HepG2 (cell line): ENCODE measurements at places on chromosomes 5 and 9.

- peak; percentile 20 for DNase-seq
Measured at GRCh38 chr9:37760416-37761161, 7.0 kb downstream of the TRMT10B start.

- DNase-seq = peak; percentile 72
Measured at GRCh38 chr9:97980918-97981845, 2.0 kb upstream of the ANP32B start.

GRCh38 chr5:96785326-96786109 lies 22.2 kb downstream of the ERAP1 start:
- no peak for DNase-seq

GRCh38 chr9:135095470-135096407 lies 8.3 kb downstream of the OLFM1 start:
- DNase-seq = no peak

DNA sequence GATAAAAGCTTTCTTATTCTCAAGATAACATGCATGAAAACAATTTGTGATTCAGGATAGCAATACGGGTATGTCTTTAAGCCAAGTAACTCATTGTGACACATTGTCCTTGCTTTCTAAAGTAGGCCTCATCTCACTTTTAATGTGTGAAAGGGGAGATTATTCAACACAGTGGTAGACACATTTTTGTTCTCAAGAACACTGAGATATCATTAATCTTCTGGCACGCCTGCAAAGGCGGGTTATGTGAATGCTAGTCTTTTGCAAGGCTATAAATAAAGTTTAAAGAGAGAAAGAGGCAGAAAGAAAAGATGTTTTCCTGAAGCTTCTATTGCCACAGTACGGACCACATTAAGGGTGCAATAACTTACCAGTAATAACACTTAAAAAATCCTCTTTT lies 181.8 kb upstream of the MEF2C start:
- DNase-seq = no peak

DNA sequence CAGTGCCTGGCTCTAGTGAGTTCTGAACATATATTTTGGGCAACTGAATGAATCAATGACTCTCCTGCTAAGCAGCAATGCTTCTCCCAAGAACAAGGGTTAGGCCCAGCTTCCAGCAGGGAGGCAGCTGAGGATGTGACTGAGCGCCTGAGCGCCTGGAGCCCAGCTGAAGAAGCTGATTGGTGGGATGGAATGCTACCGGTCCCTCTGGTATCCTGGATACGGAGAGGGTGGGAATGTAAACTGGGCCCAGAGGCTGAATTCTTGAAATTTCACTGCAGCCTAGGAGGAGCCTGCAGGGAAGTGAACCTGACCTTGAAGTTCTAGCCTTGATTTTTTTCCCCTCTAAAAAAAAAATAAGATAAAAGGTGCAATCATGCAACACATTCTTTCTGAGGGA lies 43.2 kb downstream of the WWC1 start:
- DNase-seq = no peak

- DNase-seq = no peak
Measured at GRCh38 chr9:70406434-70406862, 8.0 kb downstream of the KLF9 start.

- no peak for DNase-seq
Measured at GRCh38 chr9:115367321-115367720, 249.4 kb upstream of the TNC start.

GRCh38 chr9:95213117-95213516 lies 104.4 kb downstream of the FANCC start:
- DNase-seq = no peak

DNA sequence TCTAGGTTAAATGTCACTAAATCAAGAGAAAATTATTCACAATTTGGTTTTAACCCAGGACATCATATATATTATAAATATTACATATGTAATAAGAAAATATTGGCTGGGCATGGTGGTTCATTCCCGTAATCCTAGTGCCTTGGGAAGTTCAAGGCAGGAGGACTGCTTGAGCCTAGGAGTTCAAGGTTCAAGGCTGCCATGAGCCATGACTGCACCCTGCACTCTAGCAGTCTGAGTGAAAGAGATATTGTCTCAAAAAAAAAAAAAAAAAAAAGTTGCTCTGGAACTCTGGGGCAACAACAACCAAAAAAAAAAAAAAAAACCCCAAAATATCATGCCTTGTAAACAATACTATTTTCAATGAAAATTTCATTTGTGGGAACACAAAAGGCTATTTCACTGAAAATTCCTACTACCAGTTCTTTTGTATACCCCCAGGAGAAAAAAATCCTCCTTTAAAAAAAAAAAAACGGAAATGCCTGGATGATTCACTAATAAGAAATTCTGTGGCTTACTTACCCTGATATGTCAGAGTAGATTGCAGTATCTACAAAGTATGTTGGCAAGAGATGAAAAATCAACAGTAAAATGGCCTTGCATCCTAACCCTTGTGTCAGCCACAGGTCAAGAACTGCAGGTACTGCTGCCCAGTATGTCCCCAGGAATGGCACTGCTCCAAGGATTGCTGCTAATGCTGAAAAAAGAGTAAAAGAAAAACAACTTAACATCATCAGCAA lies 22.6 kb upstream of the CTNNAL1 start:
- peak; percentile 90 for DNase-seq

DNA sequence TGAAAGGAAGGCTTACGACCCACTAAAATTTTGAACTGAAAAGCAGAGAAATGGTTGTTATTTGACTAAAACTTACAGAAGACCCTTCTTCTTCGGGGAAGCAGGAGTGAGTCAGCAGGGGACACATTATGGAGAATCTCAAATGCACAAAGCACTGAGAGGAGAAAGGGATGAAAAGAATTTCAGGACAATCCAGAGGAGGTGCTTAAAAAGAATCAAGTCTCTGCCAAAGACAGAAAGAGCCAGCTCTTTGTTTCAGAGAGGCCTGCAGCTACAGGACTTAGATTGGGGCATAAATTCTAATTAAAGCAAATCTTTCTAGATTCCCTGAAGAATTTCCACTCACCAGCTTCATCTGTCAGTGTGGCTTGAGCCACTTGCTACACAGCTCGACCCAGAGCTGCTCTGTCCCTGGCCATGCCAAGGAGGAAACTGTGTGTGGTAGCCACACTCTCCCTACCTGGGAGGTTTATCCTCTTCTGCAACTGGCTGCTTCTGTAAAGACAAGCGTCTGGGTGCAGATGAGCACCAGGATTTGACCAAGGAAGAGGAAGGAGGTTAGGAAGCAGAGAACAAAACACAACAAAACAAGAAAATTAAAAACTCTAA lies 89.9 kb downstream of the SEMA5A start:
- no peak for DNase-seq

DNA sequence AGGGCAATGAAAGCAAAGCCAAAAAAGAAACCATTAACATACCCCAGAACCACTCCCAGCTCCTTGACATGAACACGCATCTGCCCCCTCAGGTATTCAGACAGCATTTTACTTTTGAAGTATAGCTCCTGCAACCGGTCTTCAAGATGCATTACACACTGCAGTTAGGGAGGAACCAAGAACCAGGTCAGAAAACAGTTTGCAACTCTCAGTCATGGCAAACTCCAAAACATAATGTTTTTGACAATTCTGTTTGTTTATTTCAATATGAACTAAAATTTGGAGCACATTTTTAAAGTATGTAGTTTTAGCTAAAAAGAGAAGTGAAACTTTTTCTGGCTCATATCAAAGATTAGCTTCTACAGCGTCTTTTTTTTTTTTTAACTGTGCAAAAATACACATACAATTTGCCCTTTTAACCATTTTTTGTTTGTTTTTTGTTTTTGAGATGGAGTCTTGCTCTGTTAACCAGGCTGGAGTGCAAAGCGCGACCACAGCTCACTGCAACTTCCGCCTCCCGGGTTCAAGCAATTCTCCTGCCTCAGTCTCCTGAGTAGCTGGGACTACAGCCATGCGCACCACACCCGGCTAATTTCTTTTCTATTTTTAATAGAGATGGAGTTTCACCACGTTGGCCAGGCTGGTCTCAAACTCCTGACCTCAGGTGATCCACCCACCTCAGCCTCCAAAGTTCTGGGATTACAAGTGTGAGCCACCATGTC lies 12.2 kb upstream of the RAPGEF6 start:
- DNase-seq = no peak

DNA sequence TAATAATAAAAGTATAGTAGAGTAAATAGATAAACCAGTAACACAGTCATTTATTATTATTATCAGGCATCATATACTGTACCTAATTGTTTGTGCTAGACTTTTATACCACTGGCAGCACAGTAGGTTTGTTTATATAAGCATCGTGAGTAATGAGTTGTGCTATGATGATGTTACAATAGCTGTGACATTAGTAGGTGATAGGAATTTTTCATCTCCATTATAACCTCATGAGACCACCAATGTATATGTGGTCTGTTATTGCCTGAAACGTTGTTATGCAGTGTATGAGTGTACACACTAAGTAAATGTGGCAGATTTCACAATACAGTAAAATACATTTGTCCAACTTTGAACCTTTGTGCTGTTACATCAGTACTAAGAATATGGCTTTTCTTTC lies 72.7 kb upstream of the SPATA31D4 start:
- no peak for DNase-seq

DNA sequence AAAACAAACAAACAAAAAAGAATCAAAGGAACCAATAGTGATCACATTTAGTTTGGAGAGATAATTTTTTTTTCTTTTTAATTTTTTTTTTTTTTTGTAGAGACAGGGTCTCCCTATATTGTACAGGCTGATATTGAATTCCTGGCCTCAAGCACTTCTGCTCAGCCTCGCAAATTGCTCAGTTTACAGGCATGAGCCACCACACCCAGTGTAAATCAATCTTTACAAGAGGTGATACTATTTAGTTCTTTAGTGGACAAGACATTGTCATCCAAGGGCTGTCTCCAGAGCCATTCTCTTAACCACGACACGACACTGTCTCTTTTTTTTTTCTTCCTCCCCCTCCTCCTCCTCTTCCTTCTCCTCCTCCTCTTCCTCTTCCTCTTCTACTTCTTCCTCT lies 29.6 kb downstream of the ERAP2 start:
- no peak for DNase-seq

DNA sequence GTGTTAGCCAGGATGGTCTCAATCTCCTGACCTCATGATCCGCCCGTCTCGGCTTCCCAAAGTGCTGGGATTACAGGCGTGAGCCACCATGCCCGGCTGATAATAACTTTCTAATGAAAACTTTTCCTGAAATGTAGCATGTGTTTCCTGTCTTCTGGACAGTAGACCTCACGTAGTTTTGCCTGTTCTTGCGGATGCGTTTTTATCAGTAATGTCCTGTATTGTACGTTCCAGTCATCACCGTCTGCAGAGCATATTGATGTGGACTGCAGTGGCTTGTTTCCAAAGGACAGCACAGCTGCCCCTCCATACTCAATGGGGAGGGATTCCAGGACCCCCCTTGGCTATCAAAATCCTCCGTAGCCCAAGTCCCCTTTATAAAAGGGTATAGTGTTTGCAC lies 12.8 kb downstream of the EXOC3 start:
- DNase-seq = no peak

DNA sequence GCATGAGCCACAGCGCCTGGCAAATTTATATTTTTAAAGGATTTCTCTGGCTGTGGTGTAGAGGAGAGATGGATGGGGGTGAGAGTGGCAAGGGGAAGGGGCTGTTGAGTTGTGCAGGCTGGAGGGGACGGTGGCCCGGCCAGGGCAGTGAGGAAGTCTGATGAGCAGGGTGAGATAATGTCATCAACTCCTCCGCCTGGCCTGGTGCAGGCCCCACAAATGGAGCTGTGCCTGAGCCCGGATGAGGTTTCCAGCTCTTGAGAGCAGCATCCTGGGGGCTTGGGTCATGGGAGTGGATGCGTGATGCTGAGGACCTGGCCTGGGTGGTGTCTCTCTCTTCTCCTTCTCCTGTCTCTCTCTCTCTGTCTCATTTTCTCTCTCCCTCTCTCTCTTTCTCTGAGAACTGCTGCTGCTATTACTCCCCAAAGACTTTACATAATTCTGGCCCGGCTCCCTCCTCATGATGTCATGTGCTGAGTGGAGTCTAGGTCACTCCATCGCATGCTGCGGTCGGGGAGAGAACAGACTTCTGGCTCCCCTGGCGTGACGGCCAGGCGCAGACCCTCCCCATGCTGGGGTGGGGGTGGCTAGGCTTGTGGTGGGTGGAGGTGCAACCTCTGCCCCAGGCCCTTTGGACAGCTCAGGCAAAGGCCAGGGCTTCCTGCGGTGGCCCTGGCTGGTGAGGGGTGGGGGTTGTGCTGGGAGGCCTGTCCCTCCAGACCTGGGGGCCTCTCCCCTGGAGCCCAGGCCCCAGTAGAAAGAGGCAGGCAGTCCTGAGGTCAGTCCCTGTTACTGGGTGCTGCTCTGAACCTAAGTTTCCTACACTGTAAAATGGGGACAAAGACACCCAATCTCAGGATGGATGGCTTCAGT lies 26.4 kb downstream of the FGF18 start:
- no peak for DNase-seq

- DNase-seq = no peak
Measured at GRCh38 chr5:128538250-128539037, 399 bp upstream of the FBN2 start.
